ENCODE measurements at places on chromosomes 7 and 10. TPM values are rescaled to one million over a fixed set of nuclear protein-coding genes. Genes with fewer than 3 reads are reported as not detected.

DNA sequence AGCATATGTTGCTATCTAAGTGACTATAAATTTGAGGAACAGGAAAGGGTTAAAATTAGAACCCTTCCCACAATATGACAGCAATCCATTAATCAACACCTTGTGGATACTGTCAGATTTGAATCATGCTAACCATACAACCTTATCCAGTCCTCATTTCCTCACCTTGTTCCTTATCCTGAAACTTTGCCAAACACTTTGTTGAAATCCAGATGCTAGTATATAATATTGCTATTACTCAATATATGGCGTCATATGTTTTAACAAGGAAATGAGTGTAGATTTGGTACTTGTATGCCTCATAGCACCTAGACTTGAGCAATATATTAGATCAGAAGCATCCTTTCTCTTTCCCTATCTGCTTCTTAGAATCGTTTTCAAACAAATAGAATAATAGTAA, 66.3 kb upstream of the SLC25A13 start:
- H3K4me3 ChIP-seq = no peak overlapping the region
- H3K27ac ChIP-seq = no peak overlapping the region
- H3K27me3 ChIP-seq = no peaks in the 10 kb centered on the region
- no peak for DNase-seq
- H3K4me1 ChIP-seq = no peaks in the 10 kb centered on the region

- DNase-seq = no peak
- H3K4me1 ChIP-seq = peaks cover 8% of the 10 kb centered on the region
- H3K27me3 ChIP-seq = no peaks in the 10 kb centered on the region
- H3K36me3 ChIP-seq = no peaks in the 10 kb centered on the region
- H3K27ac ChIP-seq = no peak overlapping the region
- H3K4me3 ChIP-seq = no peak overlapping the region
Measured at GRCh38 chr10:43595739-43596298, 10.4 kb upstream of the ZNF485 start.

GRCh38 chr7:104530251-104530650, 201.8 kb downstream of the LHFPL3 start:
- H3K36me3 ChIP-seq = no peaks in the 10 kb centered on the region
- no peaks in the 10 kb centered on the region for H3K27me3 ChIP-seq

- no peaks in the 10 kb centered on the region for H3K36me3 ChIP-seq
- H3K27me3 ChIP-seq = no peaks in the 10 kb centered on the region
- no peak overlapping the region for H3K4me3 ChIP-seq
- H3K27ac ChIP-seq = no peak overlapping the region
- DNase-seq = peak; percentile 65
- peaks cover 2% of the 10 kb centered on the region for H3K4me1 ChIP-seq
Measured at GRCh38 chr7:43577485-43577951, 5.4 kb upstream of the STK17A start.

PSMG3 gene
- total RNA-seq = 10.1 TPM

DENND2A gene
- 7.4 TPM for total RNA-seq

INHBA gene
- 8.9 TPM for total RNA-seq

CARD11 gene
- 1.2 TPM for total RNA-seq

BAG3 gene
- 6.0 TPM for total RNA-seq

All from liver (tissue), 10 donors.